ENCODE measurements at places on chromosomes 7 and 10. TPM values are rescaled to one million over a fixed set of nuclear protein-coding genes. Genes with fewer than 3 reads are reported as not detected.
A peak's percentile ranks its signal among the peaks of the same experiment; 100 is the strongest.

DNA sequence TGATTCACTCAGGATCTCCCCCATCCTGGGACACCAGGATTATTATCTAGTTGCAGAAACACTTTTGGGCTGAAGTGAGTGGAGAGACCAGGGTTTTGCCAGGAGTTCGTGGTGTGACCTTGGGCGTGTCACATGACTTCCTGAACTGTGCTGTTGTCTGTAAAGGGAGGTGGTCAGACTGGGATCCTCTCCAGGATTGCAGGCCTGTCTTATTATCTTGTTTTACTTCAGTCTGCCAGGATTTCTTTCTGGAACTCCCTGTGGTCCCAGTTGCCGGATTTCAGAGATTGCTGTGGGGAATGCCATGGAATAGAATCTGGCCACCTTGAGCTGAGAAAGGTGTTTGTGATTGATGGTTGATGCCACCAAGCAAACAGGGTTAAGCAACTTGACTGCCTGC is 35.8 kb downstream of the CRCP start:
- DNase-seq, result peak; percentile 76

GRCh38 chr7:158463317-158463716 is 124.3 kb downstream of the PTPRN2 start:
- no peak for DNase-seq

GRCh38 chr7:158166386-158167340 is 421.0 kb downstream of the PTPRN2 start:
- peak; percentile 43 for DNase-seq

The AFAP1L2 gene
- 3.7 TPM for polyA plus RNA-seq

The TMEM213 gene
- polyA plus RNA-seq, result not detected

GRCh38 chr7:94897541-94897940 is 9.9 kb upstream of the PPP1R9A start:
- no peak for DNase-seq

The THAP5 gene
- polyA plus RNA-seq, result 10.0 TPM

- DNase-seq, result no peak
Observed at GRCh38 chr10:103254538-103255325, 9.0 kb downstream of the RPEL1 start.

The CHST15 gene
- polyA plus RNA-seq, result 2.2 TPM

DNA sequence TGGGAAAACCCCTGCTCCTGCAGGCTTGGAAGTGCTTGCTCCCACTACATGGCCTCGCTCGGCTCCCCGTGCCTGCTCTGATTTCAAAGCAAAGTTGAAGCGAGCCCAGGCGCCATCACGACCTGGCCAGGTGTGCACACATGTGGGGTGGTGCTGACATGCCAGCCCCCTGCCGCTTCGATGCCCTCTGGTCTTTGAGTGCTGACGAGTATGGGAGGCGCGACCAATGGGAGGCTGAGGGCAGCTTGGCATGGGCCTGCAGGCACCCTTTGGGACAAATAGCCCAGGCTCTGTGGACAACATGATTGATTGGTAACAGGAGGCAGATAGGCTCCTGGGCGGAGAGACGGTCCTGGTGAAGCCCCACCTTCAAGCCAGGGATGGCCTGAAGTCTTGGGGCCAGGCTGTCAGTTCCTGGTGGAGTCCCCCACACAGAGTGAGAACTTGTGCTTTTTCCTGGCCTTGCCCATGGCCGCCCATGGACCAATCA is 252.4 kb upstream of the SEMA3A start:
- peak; percentile 30 for DNase-seq

GRCh38 chr7:24882989-24883621 is 96.9 kb downstream of the OSBPL3 start:
- DNase-seq, result peak; percentile 78

DNA sequence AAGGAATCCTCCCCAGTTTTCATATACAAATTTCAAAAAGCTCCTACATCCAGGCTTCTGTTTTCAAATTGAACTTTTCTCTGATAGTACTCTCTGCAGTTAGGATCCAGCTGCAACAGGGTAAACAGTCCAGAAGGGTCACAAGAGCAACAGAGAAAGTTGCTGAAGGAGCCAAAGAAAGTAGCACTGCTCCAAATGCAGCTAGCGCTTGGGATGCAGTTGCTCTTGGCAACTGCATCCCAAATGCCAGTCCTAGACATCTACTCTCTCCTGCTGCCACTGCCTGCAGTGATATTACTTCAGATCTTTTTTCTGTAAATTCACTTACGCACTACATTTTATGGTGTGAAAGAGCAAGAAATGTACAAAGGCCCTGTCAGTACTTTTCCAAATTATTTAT is 14.6 kb downstream of the GPR37 start:
- DNase-seq, result no peak

- DNase-seq, result no peak
Observed at GRCh38 chr10:132943791-132944404, 1.5 kb upstream of the CFAP46 start.

The ERVW-1 gene
- polyA plus RNA-seq, result 0.07 TPM

- no peak for DNase-seq
Observed at GRCh38 chr7:48710995-48711394, 213.4 kb upstream of the CDC14C start.

DNA sequence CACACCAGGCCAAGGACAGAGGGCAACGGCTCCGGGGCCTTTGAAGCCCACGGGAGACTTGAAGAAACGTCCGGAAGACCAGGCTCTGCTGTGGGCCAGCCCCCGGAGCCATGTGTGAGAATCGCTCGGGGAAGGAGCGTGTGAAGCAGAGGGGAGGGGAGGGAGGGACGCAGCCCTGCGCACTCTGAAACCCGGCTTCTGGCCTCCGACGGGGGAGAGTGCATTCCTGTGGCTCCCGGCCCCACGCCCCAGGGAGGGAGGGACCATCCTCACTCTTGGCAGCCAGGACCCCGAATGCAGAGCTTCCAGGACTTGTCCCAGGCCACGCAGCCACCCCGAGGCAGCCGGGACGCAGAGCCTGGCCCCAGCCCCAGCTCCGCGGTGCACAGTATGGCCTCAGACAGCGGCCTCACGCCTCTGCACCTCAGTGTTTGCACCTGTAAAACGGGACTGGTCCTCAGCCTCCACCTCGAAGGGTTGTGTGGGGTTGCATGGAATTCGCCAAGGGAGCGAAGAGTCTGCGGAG is 67.4 kb downstream of the PDGFA start:
- peak; percentile 29 for DNase-seq

DNA sequence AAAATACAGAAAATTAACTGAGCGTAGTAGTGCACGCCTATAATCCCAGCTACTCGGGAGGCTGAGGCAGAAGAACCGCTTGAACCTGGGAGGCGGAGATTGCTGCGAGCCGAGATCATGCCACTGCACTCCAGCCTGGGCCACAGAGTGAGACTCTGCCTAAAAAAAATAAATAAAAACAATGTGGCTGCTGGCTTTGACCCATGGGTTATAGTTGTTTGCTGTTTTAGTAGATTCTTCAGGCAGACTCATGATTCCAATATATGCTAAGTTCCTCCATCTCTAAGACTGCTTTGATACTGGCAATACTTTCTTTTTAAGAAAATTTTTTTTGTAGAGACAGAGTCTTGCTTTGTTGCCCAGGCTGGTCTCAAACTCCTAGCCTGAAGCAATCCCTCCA is 8.4 kb downstream of the OLAH start:
- no peak for DNase-seq

GRCh38 chr7:84510505-84510904 is 315.9 kb upstream of the SEMA3A start:
- DNase-seq, result no peak

The MPP7 gene
- polyA plus RNA-seq, result 4.3 TPM

All from right cardiac atrium (tissue), 5 donors.